NCI-H69 (cell line): ENCODE measurements at places on chromosomes 7 and 10.
A peak's percentile ranks its signal among the peaks of the same experiment; 100 is the strongest.

DNA sequence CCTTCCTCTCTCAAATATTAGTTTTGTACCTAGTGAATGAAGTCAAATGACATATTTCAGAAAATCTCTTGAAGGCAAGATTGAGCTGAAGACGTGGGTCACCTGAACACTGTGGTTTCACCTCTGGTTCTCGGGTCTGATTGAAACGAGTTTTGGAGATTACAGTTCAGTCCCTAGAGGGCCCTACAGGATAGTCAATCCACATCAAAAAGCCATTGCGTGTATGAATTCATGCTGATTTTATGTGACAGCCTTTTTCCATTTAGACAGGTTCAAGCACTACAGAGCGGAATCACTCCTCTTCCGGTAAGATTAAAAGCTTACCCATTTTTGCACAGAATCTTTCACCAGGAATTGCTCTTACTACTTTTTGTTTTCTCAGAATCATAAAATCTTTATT, 62.2 kb downstream of the VIM start:
- no peak for DNase-seq

- peak; percentile 92 for DNase-seq
Observed at GRCh38 chr10:88810196-88810961, 7.8 kb downstream of the LIPM start.

DNA sequence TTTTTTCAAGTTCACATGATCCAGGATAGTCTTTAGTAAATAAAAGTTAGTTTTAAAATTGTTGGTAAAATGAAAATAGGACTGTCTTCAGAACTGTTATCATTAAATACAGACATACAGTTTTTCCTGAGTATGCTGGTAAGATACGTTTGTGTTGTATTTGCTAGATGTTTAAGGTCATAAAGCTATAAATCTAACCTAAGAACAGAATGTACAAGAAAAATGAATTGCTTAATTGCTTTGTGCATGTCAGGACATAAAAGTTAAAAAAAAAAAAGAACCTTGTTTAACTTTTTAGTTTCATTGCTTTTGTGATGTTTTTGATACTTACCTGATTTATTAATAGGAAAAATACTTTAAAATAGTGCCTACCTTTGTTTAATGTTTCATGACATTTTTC, 29.2 kb upstream of the CLDN4 start:
- no peak for DNase-seq

- DNase-seq = no peak
Observed at GRCh38 chr10:62259456-62259855, 9.2 kb downstream of the RTKN2 start.

DNA sequence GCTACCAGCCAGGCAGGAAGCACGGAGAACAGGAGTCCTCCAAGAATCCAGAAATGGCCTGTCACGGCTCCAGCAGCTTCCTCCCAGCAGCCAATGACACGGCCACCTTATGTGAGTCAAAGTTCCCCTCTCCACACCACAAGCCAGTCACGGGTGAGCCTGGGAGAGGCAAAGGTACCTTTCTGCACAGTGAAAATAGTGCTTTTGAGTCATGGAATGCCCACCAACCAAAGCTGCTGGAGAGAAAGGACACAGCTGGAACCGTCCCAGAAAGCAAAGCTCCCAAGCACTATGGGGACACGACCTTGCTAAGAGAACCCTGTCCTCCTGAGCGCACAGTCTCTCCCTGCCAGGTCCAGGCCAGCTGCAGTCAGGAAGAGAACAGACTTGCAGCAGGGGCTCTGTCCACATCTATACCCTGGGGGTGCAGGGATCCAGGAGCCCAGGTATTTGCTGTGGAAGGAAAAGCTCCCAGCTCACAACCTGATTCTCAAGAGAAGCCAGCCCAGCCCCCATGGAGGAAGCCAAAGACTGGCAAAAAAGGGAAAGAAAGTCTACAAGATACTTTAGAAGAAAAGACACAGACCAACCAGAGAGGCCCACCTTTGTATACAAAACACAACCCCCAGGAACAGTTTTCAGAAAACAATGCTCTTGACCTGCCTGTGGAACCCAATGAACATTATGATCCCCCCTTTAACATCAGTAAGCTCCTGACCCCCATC, 24.4 kb downstream of the C10orf71 start:
- peak; percentile 11 for DNase-seq

DNA sequence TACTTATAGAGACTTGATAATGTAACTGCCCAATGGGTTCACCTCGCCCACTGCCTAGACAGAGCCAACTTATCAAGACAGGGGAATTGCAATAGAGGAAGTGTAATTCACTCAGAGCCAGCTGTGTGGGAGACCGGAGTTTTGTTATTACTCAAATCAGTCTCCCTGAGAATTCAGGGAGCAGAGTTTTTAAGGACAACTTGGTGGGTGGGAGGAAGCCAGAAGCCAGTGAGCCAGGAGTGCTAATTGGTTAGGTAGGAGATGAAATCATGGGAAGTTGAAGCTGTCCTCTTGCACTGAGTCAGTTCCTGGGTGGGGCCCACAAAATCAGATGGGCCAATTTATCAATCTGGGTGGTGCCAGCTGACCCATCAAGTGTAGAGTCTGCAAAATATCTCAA, 20.1 kb upstream of the C7orf33 start:
- DNase-seq = no peak

DNA sequence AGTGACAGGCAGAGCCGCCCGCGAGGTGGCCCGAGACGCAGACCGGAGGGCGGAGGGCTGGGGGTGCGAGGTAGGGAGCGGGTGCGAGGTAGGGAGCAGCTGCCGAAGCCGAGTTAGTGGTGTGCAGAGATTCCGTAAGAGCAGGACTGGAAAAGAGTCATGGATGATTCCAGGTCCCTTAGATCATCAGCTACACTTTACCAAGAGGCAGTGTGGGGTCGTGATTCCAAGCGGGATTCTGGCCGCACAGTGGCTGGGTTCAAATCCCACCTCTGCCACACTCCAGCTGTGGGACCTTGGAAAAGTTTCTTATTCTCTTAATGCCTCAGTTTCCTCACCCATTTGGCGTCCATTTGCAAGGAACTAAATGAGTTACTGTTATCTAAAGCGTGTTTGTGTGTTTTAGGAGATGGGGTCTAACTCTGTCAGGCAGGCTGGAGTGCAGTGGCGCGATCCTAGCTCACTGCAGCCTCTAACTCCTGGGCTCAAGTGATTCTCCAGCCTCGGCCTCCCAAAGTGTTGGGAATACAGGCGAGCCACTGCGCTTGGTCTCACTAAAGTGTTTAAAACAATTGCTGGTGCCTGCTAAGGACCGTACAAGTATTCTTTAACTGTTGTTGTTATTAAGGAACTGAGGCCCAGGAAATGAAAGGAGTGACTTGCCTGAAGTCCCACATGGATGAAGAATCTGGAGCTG, 1.1 kb downstream of the NDUFB2 start:
- no peak for DNase-seq
